ENCODE measurements at places on chromosomes 3 and 15.

GRCh38 chr3:191557322-191557721 is 96.4 kb downstream of the PYDC2 start:
- no peak for DNase-seq

DNA sequence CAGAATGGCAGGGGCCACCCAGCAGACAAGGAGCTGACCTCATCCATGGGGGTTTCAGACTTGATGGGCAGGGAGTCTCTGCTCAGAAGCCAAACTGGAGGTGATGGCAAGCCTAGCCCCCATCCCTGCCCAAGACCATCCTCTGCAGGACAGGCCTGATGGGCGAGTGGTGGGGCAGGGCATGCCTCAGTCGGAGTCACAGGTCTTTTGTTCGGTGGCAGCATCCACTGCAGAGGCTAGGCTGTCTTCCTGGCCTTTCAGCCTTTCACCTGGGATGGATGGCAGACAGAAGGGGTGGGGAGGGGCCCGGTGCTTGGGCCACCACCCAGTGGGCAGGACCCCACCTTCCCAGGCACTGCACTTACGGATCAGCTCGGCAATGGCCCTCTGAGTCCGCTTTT is 44.4 kb downstream of the PTH1R start:
- no peak for DNase-seq

- DNase-seq: no peak
Observed at GRCh38 chr15:95263751-95264150, 1032.4 kb downstream of the MCTP2 start.

DNA sequence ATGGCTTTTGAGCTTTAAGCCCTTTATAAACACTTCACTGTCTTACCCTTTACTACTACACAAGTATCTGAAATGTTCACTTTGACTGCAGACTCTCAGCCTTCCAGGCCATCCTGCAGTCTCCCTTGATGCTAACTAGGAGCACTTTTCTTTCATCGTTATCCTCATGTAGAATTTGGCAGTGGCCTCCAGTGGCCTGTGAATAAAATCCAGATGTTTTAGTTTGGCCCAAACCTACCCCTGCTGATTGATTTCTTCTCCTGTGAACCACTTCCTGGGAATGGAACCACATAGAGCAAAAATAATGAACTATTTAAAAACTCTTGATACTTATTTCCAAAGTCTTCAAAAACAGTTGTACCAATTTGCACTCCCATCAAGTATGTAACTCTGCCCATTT is 271.9 kb downstream of the FEZF2 start:
- no peak for DNase-seq

GRCh38 chr15:36517758-36518157 is 61.7 kb upstream of the CDIN1 start:
- no peak for DNase-seq

GRCh38 chr3:129645286-129645685 is 38.8 kb upstream of the PLXND1 start:
- DNase-seq: no peak

- peak; percentile 20 for DNase-seq
Observed at GRCh38 chr3:133831966-133832801, 26.6 kb downstream of the SRPRB start.

GRCh38 chr3:122956693-122957455 is 70.7 kb downstream of the SEMA5B start:
- DNase-seq: no peak
